Regular cardiac myocyte (primary cell): ENCODE measurements at places on chromosomes 2 and 18. TPM values are rescaled to one million over a fixed set of nuclear protein-coding genes. Genes with fewer than 3 reads are reported as not detected.

GAD1 gene
- total RNA-seq, result under 0.01 and 0.19 TPM in 2 replicates

PIKFYVE gene
- 24.0 and 30.7 TPM in 2 replicates for total RNA-seq

SPATS2L gene
- total RNA-seq, result 60.6 and 76.7 TPM in 2 replicates

IL37 gene
- total RNA-seq, result not detected in 2 replicates

TUBB6 gene
- 680 and 1,374 TPM in 2 replicates for total RNA-seq

ZNF2 gene
- total RNA-seq, result 7.5 and 13.2 TPM in 2 replicates

NEUROD1 gene
- total RNA-seq, result not detected in 2 replicates

ZNF519 gene
- 2.9 and 3.9 TPM in 2 replicates for total RNA-seq

CD28 gene
- total RNA-seq, result under 0.01 TPM in 1 of 2 replicates, not detected in the other

NOL4 gene
- under 0.01 and 0.38 TPM in 2 replicates for total RNA-seq

CXCR4 gene
- total RNA-seq, result 0.77 and 0.85 TPM in 2 replicates

PLCD4 gene
- total RNA-seq, result 2.3 and 3.1 TPM in 2 replicates
